ENCODE measurements at places on chromosomes 3 and 15.

GRCh38 chr3:15501126-15501525, 20.4 kb downstream of the COLQ start:
- no peak for DNase-seq

DNA sequence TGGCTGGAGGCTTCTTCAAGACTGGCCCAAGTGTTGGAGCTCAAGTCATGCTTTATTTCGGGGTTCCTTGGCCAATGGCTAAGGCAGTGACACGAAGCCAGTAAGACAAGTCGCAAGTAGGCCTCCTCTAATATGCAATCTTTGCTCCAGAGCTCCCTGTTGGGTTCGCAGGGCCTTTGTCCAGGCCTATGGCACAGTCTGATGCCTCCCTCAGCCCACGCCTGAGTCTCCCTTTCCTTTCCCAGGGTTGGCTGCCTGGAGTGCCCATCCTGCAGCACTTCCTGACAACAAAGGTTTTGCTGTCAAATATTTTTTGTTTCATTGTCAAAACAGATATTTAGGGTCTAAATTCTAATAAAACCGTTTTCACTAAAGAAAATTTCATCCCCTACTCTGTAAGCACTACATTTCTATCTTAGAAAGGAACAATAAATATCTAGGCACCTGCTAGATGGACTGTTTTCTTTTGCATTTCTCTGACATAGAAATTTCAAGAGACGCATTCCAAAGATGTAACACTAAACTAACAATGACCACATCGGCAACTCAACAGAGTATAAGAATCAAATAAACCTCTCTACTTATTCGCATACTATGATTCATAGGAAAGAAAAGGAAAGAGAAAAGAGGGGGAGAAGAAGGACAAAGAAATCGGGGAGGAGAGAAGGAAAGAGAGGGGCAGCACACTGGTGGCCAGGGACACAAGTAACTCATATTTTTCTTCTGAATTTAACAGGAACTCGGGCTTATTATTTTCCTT, 393.1 kb upstream of the ATP11B start:
- no peak for DNase-seq

DNA sequence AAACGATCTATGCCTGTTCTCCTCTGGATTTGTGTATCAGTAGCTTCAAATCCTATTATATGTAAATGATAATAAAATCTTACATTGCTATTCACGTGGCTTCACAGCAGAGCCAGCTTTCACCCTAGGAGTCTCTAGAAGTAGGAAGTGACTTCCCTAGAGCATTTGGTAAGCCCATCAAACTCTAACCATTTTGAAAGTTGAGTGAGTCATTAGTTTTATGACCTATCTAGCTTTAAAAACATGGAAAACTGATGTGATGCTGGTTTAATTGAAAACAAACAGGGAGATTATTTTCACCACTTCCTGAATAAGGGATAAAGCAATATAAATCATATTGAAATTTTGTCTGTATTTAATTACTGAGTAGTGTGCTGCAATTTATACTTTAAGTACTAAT, 275.2 kb downstream of the EPHA6 start:
- no peak for DNase-seq

DNA sequence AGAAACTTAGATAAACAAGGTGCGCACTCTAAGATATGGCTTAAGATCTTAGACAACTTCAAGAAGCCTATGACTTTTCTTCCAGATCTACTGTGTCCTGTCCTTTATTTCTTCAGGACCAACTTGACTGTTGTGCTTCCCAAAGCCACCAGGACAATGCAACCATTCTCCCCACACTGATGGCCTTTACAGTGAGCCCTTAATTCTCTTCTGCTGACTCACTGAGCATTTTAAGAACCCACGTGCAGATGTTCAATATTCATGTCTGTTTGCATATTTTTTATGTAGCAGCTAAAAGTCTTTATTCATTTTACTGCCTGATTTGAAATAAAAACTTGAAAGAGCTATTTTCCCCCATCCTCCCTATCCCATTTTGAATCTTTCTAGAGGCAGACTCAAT, 103.3 kb upstream of the SLC2A2 start:
- DNase-seq: no peak

DNA sequence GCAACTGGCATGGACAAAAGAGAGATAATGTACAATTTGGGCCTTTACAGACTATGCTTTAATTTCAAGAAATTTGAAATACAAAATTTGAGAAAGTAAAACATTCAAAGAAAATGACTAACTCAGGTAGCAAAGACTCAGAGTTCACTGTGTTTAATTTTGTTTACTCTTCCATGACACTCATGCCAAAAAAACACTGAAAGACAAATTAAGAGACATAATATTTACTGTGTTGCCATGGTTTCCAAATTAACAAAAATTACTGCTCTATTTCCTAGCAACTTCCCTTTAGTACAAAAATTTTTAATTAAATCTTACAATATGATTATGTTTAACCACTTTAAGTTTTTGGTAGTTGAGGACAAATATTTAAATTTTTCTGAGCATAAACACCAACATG, 29.6 kb downstream of the LRRFIP2 start:
- DNase-seq: no peak

DNA sequence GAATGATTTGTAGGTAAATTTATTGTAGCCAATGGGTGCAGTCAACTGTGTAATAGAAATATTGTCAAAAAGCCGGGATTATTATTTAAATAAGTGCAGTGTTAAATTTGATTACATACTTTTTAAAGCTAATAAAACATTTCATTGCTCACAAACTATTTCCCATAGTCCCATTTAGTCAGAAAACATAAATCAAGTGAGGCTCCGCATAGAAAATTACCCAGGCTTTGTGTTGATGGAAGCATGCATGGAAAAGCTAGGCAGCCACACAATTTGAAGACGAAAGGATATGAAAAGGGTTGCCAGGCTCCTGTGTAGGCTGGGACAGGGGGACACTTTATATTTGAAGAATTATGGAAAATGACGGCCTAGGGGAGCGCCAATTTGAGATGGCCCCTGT, 82.3 kb downstream of the LRTM1 start:
- DNase-seq: no peak

DNA sequence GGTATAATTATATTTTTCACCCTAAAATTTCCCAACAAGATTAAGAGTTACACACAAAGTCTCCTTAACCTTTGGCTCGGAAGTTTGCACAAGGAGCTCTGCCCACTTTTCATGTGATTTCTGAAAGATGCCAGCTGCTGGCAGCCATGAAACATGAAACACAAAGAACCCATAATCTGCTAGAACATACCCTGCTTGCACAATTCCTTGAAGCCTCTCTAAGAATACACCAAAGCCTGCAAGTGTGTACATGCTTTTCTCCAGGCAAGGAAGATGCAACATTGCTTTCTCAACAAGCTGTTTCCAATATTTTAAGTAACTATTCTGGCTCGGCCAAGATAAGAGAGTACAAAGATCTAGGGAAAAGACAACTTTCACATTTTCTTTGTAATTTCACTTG, 182.0 kb upstream of the WNT5A start:
- no peak for DNase-seq

GRCh38 chr3:131277836-131278497, 103.6 kb upstream of the NUDT16 start:
- no peak for DNase-seq

- DNase-seq: no peak
Measured at GRCh38 chr3:194588236-194588635, 45.0 kb downstream of the TMEM44 start.

GRCh38 chr3:128369881-128370642, 96.6 kb downstream of the DNAJB8 start:
- no peak for DNase-seq

DNA sequence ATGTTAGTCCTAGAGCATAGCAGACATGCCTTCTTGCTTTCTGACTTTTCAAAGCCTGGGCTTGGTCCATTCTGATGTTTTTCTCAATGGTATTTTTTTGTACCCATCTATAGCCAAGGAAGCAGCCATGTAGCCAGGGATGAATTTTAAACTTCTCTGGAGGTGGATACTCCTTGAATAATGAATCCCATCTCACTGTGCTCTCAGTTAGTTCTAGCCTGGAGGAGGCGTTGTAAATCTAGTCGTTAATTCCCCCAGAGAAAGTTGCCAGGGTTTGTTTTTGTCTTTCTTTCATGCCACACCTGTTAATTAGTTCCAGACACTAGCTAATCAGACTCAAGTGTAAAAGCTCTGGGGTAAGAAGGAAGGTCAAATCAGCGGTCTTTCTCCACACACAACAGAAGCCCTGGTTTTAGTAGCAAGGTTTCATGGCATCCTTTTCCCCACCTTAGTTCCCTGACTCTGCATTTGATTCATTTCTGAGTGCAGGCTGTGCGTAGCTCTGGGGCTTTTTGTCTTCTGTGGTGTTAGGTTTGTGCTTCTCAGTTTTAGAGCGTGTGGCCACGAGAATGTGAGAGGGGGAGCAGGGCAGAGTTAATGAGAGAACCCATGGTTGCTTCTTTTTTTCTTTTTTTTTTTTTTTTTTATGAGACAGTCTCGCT, 19.7 kb downstream of the PTPRG start:
- no peak for DNase-seq

GRCh38 chr15:54681584-54681983, 515.2 kb downstream of the RSL24D1 start:
- no peak for DNase-seq

GRCh38 chr3:152321200-152321954, 52.6 kb downstream of the MBNL1 start:
- no peak for DNase-seq

GRCh38 chr3:78322780-78323179, 1282.9 kb downstream of the ROBO2 start:
- DNase-seq: no peak

DNA sequence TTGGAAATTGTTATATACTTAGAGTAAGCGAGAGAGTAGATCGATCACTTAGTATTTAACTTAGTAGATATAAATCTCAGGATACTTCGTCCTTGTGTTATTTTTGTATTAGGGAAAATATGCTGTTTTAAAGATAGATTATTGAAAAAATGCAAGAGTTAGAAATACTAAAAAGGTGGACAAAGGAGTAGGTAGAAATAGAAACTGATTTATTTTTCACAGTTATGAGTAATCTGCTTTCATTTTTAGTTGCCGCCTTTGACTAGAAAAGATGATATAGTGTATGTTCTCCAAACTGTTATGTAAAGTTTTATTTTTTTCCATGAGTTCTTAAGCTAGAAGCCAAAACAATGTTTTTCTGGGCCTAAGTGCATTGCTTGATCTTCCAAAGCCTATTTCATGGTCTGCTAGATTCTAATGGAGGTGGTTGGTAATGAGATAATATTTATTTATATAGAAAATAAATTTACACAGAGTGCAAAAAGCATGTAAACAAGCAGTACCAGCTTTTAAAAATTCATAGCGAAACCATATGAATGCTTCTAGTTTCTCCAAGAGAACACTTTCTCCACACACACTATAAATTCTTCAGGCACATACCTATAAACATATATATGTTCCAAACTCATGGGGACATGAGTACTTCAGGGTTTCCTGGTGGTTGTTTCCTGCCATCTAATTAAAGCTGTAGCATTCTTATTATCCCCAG, 61.1 kb downstream of the DIPK2A start:
- no peak for DNase-seq

DNA sequence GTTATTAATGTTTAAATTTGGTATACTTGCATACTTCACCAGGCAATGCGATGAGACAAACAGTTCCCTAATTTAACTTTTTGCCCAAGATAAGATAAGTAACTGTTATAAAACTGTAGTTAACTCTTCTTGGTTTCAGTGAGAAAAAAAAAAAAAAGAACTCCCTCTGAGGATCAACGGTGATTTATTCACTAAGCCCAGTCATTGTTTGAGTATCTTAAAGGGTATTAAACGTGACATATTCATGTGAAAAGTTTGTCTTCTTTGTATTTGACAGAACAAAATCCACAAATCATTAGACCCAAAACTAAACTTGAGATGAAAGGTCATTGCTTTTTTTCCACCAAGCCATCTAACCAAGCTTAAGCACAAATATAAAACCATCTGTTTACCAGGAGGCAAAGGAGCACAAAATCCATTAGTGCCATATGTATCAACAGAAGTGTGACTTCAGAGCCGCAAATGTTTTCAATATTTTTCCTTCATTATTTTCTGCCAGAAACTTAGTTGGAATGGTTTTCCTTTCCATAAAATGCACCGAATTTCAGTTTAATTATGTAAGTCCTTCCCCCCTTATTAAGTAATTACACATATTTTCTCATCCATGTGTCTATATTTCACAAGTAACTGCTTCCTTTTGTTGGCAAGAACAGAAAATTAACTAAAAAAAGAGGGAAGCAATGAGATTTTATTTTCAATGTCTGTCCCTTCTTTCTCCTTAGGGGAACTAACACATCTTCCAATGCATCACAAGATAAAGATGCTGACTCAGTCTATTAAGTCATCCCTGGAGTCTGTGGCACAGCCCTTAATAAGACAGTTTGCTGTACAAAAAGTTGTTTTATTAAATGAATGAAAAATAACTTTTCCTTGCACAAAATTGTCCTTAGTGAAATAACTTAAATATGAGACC, 92.2 kb upstream of the RAP2B start:
- no peak for DNase-seq

- DNase-seq: no peak
Measured at GRCh38 chr3:30597131-30597768, 9.2 kb upstream of the TGFBR2 start.

DNA sequence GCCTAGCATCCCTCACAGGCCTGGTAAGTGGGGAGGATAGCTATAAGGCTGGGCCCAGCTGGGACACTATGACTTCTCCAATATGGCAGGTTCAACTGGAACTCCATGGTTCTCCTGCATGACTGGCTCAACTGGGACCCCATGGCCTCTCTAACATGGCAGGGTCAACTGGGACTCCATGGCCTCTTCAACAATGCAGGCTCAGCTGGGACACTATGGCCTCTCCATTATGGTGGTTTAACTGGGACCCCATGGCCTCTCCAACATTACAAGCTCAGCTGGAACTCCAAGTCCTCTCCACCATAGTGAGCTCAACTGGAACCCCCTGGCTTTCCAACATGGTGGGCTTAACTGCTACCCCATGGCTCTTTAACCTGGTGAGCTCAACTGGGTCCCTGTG, 58.2 kb upstream of the SEC61A1 start:
- DNase-seq: no peak

DNA sequence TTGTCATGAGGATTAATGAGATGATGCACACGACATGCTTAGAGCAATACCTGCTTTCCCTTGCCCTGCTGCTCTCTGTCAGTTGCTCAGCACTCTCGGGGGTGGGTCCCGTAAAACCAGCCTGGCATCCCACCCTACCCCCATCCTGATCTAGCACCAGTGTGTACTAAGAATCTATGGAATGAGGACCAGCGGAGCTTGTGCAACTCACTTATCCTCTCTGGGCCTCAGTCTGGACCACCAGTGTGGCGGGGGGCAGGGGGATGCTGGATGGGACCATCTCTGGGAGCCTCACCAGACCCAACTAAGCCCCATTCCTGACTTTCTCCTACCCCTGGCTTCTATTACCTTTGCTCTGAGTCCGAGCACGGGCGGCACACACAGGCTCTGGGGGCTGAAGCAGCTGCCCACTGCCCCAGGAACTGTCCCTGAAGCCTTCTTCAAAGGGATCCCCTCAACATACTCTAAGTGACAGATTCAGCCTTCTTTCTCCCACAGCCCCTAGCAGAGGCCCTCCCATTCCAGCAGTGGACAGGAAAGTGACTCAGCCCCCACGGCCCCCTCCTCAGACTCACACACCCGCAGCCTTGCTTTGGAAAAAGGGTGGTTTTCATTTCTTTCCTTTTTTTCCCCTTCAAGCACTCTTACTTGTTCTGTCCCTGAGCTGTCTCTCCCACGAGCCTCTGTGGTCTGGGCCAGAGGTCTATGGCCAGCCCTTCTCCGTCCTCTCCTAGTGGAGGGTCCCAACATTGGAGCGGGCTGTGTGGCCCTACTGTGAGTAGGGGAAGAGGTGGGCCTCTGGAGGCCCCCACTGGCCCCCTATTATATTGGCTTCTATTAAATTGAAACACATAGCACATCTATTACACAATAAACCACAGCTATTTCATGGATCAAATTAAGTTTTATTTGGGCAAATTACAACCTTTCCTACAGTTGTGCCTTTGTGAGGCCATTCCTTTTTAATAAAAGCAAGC, 100.3 kb downstream of the SMAD6 start:
- no peak for DNase-seq

All from Peyer's patch (tissue), 4 donors.